ENCODE measurements at places on chromosomes 3 and 15. TPM values are rescaled to one million over a fixed set of nuclear protein-coding genes. Genes with fewer than 3 reads are reported as not detected.

Gene SLC28A2
- total RNA-seq, result not detected

Gene CDHR4
- not detected for total RNA-seq

Gene IRAK2
- total RNA-seq, result 6.6 TPM

Gene GRAMD1C
- 2.1 TPM for total RNA-seq

DNA sequence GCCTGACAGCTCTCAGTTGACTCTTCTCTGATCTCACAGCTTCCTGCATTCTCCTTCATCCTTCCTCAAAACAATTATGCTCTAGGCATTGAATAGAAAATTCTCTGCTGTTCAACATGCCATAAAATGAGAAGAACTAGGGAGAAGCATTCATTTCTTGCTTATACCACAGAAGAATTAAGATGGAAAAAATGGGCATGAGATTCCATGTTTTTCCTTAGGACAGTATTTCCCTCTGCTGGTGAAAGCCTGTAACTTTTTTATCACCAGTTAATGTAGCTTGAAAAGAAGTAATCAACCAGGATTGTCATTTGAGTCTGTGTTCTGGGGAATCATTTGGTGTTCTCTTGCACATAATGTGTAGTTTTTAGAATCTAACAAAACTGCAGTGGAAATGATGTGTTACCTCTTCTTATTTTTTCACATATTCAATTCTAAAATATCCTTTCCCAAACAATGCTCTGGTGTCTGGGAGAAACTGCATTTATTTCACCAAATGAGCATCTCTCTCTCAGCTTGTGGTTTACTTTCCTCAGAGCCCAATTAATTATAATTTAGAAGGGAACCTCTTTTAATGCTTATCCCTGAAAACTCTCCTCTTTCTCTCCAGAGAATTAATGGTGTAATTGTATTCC lies 92.8 kb upstream of the DCBLD2 start:
- H3K27ac ChIP-seq, result no peak overlapping the region
- no peaks in the 10 kb centered on the region for H3K36me3 ChIP-seq
- H3K27me3 ChIP-seq, result no peaks in the 10 kb centered on the region
- H3K4me3 ChIP-seq, result no peak overlapping the region
- no peaks in the 10 kb centered on the region for H3K4me1 ChIP-seq

- H3K36me3 ChIP-seq, result peaks cover 4% of the 10 kb centered on the region
- peaks cover 7% of the 10 kb centered on the region for H3K4me1 ChIP-seq
- peak; percentile 83 for DNase-seq
- no peak overlapping the region for H3K4me3 ChIP-seq
- no peaks in the 10 kb centered on the region for H3K27me3 ChIP-seq
These were observed 47.5 kb upstream of the EIF3J start for GRCh38 chr15:44489464-44489863.

DNA sequence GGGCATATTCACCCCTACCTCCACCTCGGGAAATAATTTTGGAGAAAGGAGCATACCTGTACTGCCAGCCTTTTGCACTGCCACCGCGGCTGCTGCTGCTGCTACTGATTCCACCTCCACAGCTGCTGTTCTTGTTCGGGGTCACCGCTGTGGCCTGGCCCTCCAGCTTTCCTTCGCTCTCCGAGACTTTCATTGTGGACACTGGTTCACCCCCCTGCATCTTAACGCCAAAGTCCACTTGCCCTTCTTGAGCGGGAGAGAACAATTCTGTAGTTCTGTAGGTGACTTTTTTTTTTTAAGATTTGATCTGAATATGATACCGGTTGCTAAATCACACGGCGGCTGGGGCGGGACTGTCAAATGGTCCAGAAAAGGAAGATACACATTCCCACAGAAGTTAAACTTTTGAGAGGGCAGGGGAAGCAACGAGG lies 701 bp downstream of the OSBPL11 start:
- no peaks in the 10 kb centered on the region for H3K27me3 ChIP-seq
- peak overlapping the region; percentile 91 for H3K27ac ChIP-seq
- H3K4me3 ChIP-seq, result peak overlapping the region; percentile 92
- H3K4me1 ChIP-seq, result peaks cover 3% of the 10 kb centered on the region

- DNase-seq, result peak; percentile 94
- peak overlapping the region; percentile 90 for H3K27ac ChIP-seq
- H3K4me1 ChIP-seq, result peaks cover 18% of the 10 kb centered on the region
- no peaks in the 10 kb centered on the region for H3K27me3 ChIP-seq
- H3K4me3 ChIP-seq, result no peak overlapping the region
- no peaks in the 10 kb centered on the region for H3K36me3 ChIP-seq
These were observed 22.5 kb downstream of the POPDC2 start for GRCh38 chr3:119637679-119638477.

DNA sequence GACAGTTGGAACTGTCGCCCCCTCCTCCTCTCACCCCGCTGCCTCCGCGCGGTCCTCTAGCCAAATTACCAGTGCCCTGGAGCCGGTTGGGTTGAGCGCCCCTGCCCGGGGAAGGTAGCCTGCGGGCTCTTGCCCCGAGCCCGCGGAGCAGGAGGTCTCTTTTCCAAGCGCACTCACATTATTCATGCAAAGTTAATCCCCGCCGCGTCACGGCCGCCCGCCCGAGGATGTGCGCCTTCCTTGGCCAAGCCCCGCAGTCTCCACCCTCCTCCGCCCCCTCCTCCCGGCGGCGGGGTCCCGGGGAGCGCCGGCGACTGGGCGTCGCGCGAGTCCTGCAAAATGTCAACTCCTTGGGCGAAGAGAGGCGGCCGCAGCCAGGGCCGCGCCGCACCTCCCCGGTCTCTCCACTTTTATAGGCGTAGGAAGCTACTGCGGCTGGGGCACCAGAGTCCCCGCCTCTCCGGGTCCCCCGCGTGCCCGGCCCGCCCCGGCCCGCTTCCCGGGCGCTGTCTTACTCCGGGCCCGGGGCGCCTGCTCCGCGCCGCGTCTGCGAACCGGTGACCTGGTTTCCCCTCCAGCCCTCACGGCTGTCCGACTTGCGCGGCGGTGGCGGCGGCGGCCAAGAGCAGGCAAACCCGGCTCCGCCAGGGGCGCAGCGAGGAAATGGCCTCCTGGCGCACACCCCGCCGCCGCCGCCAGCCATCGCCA lies at the start of gene THRB:
Gene THRB, minus strand, starts transcription at position 233 of the 708 bp plus-strand sequence.
- H3K4me1 ChIP-seq, result no peaks in the 10 kb centered on the region
- peak within 1 kb of the TSS; percentile 79 for H3K4me3 ChIP-seq
- H3K36me3 ChIP-seq, result no peaks in the 10 kb centered on the region
- no peak within 1 kb of the TSS for H3K27ac ChIP-seq
- H3K27me3 ChIP-seq, result no peaks in the 10 kb centered on the region
- DNase-seq, result peak; percentile 52

GRCh38 chr15:38530113-38530512 lies 34.5 kb downstream of the RASGRP1 start:
- no peaks in the 10 kb centered on the region for H3K36me3 ChIP-seq
- no peaks in the 10 kb centered on the region for H3K27me3 ChIP-seq
- H3K4me1 ChIP-seq, result peaks cover 2% of the 10 kb centered on the region
- H3K4me3 ChIP-seq, result no peak overlapping the region

GRCh38 chr3:183281126-183281797 lies 28.2 kb downstream of the B3GNT5 start:
- no peaks in the 10 kb centered on the region for H3K36me3 ChIP-seq
- H3K4me3 ChIP-seq, result no peak overlapping the region
- peaks cover 3% of the 10 kb centered on the region for H3K4me1 ChIP-seq
- no peak for DNase-seq

DNA sequence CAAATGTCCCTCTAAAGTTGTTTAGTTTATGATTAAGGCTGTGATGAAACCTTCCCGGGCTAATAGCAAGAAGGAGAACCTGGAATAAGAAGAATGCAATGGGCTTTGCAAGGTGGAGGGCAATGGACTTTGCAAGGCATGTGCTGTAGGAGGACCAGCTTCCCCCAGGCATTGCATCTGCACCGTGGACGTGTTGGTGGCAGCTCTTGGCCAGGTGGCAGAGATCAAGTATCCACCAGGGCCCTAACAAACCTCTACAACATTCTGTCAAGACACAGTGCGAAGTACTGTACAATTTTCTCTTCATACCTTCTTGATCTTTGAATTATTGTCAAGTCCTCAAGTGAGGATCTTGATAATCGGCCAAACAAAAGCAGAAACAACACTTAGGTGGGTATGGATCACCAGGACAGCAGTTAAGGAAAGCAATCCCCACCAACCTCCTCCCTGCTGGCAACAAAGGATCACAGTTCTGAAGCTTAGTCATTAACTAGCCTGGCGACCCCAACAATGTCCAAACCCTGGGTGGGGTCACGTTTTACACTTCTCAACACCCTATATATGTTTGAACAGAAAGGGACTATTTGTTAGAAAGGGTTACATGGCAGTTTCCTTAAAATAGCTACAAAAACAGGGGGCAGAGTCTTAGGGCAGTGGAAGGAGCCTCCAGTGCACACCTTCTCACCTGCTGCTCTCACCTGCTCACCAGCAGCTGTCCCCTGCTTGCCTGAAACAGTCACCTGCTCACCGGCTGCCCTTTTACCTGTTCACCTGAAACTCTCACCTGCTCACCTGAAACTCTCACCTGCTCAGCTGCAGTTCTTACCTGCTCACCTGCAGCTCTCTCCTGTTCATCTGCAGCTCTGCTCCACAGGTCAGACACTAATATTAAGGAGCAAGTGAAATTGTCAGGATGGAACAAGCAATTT lies 137.9 kb upstream of the LIPC start:
- H3K27me3 ChIP-seq, result no peaks in the 10 kb centered on the region
- H3K36me3 ChIP-seq, result no peaks in the 10 kb centered on the region
- no peak for DNase-seq
- H3K4me1 ChIP-seq, result no peaks in the 10 kb centered on the region
- H3K4me3 ChIP-seq, result no peak overlapping the region
- no peak overlapping the region for H3K27ac ChIP-seq
